ENCODE measurements at places on chromosomes 2 and 18. TPM values are rescaled to one million over a fixed set of nuclear protein-coding genes. Genes with fewer than 3 reads are reported as not detected.
A peak's percentile ranks its signal among the peaks of the same experiment; 100 is the strongest.

Gene FTCDNL1
- 2.1 TPM for polyA plus RNA-seq

Gene TTN
- polyA plus RNA-seq = not detected

Gene SERPINB10
- not detected for polyA plus RNA-seq

Gene RAB27B
- 11.7 TPM for polyA plus RNA-seq

Gene FAHD2A
- polyA plus RNA-seq = 28.1 TPM

Gene PMAIP1
- polyA plus RNA-seq = 9.7 TPM

Gene XRCC5
- polyA plus RNA-seq = 222 TPM

Gene RGPD8
- 3.5 TPM for polyA plus RNA-seq

GRCh38 chr2:102489646-102490045 is 16.6 kb downstream of the SLC9A4 start:
- no peak for DNase-seq

GRCh38 chr18:5983488-5983887 is 88.2 kb upstream of the TMEM200C start:
- DNase-seq = no peak

- no peak for DNase-seq
Measured at GRCh38 chr2:66438891-66439811, 4.2 kb downstream of the MEIS1 start.

DNA sequence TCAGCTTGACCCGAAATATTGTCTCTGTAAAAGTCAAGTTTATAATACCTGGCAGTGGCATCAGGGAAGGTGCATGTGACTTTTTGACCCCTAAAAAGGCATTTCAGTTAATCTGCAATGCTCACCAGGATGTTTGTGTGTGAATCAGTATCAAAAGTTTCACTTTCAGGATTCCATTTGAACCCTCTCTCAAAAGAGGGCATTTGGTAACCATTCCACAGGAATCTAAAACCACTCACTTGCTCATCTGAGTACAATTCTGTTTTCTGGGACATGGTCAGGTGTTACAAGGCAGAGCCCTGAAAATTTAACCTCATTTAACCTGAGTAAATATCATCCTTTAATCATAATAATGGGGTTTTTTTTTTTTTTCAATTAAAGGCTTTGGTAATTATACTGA is 77.9 kb upstream of the KLF7 start:
- DNase-seq = no peak

DNA sequence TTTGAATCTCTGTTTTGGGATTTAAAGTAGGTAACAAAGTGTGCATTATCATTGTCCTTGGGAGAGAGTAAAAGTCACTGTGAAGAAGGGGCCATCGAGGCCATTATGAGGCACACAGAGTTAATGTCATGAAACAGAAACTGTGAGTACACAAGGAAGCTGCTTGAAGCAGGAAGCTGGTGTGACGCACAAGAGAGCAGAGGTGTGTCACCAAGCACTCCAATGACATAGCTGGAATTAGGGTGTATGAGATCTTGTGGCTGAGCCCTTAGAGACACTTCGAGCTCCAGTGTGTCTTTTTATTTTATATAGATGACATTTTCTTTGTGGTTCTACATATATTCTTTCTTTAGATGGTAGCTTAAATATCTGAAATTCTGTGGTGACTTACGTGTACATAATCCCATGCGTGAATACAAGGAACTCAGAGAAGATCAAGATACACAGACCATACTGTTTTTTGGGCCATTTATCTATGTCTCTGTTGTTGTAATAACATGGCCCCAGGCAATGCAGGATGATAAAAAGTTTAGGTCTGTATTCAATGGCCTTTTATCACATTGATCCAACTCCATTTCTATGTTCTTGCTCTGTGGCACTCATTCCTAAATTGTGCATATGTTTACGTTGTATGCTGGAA is 164.7 kb upstream of the FAM98A start:
- DNase-seq = no peak

DNA sequence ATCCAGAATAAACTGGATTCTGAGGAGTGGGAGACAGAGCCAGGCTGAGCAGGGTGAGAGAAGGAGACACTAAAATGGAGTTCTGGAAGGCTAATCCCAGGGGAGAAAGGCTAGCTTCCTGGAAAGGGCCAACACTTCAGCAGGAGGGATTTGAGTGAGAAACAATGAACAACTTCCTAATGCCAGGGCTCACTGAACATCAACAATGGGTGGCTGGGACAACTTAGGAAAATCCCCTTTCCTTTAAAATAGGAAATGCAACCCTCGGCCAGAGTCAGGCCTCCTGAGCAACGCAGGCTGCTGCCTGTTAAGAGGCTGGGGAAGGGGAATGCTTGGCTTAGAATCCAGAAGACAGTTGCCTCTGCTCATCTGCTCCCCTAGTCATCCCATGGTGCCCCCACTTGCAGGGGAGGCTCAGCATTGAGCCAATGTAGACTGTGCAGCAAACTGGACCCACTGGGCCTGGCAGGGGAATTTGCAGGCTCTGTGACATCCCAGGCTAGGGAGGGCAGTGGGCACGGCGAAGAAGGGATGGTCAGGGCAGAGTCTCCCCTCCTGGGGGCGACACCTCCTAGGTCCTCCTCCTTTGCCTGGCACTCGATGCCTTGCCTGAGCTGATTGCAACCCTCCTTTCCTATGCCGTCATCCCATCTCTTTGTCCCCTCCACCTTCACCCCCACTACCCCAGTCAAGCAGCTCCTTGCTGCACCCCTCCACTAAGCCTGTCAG is 182.5 kb downstream of the TNS1 start:
- DNase-seq = no peak

- DNase-seq = no peak
Measured at GRCh38 chr2:117985092-117985491, 28.8 kb downstream of the CCDC93 start.

DNA sequence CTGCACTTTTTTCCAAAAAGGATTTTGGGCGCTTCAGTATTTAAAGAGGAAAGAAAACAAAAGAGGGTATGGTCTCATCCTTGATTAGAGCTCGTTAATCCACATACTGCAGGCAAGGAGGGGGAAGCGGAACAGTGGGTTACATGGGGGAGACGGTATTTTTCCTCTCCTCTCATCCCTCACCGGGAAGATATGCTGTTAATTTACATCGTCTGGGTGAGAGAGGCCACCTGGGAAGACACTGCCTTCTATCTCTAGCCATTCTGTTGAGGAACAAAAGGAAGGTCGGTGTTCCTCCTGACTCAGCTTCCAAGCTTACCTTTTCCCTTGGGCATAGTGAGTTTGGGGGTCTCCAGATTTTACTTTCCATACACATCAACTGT is 52.3 kb downstream of the IMPA2 start:
- DNase-seq = no peak

GRCh38 chr2:15932394-15933183 is 7.8 kb upstream of the MYCN start:
- no peak for DNase-seq

GRCh38 chr18:79395761-79396404 is at the start of gene NFATC1:
NFATC1 (plus strand) TSS chr18:79395930; CDS start chr18:79396225, 295 bp downstream.
- DNase-seq = peak; percentile 31

GRCh38 chr2:38692636-38693318 is 26.9 kb downstream of the GALM start:
- DNase-seq = no peak

DNA sequence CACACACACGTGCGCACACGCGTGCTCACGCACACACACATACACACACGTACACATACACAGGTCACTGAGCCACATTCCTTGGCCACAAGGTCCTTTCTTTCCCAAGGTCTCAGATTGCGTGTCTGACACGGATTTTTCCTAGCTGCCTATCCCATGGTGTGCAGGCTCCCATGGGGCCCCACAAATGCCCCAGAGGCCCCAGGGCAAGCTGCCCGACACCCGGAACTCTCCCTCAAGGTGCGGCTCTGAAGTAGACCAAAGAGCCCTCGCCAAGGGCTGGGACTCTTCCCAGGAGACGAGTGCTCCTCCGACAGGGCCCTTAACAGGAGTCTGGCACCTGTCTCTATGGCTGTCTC is 46.7 kb downstream of the SDC1 start:
- no peak for DNase-seq

GRCh38 chr2:37773371-37774130 is 102.1 kb upstream of the CDC42EP3 start:
- no peak for DNase-seq

GRCh38 chr18:8151181-8151580 is 458.1 kb upstream of the RAB12 start:
- DNase-seq = no peak

DNA sequence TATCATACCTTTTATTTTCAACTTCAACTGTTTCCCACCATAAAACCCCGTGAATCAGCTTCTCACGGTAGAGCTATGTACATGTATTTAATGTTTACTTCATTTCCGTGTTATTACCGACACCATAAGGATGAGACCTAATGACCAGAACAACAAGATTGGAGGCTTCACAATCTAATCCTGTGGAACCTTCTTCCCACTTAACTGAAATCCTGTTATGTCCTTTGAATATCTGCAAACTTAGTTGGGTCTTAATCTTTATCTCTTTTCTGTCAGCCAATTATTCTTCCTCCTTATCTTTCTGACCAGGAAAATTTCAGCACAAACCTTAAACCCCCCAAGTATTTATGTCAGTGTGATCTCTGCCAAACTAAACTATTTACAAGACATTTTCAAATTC is 214.4 kb downstream of the TMX3 start:
- DNase-seq = no peak

GRCh38 chr2:128639693-128640092 is 321.0 kb upstream of the HS6ST1 start:
- DNase-seq = no peak

DNA sequence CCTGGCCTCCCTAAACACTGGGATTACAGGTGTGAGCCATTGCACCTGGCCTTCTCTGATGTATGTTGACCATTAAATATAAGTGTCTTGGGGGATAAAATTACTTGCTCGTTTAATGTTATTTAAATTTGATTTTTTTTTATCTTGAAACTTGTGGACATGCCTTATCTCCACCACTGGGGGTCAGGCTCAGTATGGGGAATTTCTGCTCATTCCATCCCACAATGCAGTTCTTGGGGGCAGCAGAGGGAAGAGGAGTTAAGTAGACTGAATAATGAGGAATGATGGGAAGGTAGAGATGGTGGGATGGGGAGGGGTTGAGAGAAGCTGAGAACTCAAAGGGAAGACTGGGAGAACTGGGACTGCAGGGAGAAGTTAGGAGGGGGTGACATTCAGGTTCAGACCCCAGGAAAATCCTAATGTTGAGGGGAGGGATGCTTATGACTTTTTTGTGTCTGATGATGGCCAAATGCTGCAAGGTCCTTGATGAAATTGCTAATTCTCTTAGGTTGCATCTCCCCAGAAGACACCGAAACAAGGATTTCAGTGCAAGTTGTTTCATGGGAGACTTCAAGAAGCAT is 174.2 kb downstream of the MIB1 start:
- DNase-seq = peak; percentile 14

DNA sequence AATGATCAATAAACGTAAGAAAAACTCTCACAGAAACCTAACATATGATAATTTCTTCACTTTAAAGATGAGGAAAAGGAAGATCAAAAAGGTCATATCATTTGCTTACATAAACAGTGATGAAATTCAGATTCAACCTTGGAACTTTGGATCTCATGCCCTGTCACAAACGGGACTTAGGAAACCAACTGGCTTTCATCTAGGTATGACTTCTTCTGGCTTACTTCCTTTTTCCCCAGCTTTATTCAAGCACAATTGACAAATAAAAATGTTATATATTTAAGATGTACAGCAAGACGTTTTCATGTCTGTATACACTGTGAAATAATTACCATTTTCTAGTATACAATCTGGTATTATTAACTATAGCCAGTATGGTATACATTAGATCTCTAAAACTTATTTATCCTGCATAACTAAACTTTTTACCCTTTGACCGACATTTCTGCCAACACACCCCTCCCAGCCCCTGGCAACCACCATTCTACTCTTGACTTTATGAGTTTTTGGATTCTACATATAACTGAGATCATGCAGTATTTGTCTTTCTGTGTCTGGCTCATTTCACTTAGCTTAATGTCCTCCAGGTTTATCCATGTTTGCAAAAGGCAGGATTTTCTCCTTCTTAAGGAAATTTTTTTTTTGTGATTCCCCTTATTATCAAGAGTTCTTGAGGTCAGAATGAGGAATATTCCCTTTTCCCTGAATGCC is 46.0 kb upstream of the COBLL1 start:
- no peak for DNase-seq

GRCh38 chr2:44211183-44211582 is 42.5 kb downstream of the PPM1B start:
- DNase-seq = no peak

DNA sequence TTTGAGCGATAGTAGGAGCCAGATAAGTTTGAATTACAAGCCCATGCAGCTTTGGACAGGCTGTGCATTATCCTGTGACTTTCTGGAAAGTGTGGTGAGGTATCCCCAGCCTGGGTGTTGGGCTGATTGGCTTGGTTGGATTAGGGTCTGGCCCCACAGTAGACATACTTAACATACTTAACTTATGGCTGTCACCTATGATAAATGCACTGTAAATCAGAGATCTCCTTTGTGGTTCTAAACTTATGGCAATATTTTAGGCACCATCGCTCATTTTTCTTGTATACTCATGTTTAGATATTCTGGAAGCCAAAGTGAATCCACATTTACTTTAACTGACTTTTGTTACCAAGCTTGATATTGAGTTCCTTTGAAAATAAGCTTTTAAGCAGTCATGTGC is 54.8 kb downstream of the SPTBN1 start:
- DNase-seq = no peak

GRCh38 chr2:37819186-37819585 is 105.9 kb upstream of the RMDN2 start:
- DNase-seq = no peak

DNA sequence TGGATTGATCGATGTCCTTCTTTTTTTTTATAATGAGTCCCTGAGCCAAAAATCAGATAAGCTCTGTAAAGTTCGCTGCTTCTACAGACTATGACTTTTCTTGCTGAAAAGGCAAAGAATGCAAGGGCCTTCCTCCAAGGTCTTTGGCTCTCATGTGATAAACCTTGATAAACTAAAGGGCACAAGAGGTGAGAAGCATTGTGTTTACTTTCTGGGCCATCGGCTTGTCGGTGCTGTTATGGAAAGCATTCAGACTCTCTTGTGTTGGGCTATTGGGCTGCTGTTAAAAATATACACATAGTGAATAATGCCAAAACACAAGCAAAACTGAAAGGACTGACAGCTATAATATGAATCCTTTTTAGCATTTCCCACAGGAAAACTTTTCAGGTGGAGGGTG is 472.4 kb upstream of the SPHKAP start:
- DNase-seq = no peak
